ENCODE measurements at places on chromosomes 3 and 15. TPM values are rescaled to one million over a fixed set of nuclear protein-coding genes. Genes with fewer than 3 reads are reported as not detected.

Gene SST
- not detected for polyA plus RNA-seq

Gene FANCD2
- 10.9 TPM for polyA plus RNA-seq

Gene CFAP20DC
- 2.7 TPM for polyA plus RNA-seq

Gene PRSS50
- polyA plus RNA-seq, result not detected

Gene LRRC2
- polyA plus RNA-seq, result not detected

Gene GHSR
- not detected for polyA plus RNA-seq

Gene SLC6A1
- polyA plus RNA-seq, result not detected

Gene P2RY14
- 74.9 TPM for polyA plus RNA-seq

Gene TNFSF10
- polyA plus RNA-seq, result 36.0 TPM

Gene COL8A1
- not detected for polyA plus RNA-seq

Gene ANO10
- polyA plus RNA-seq, result 2.9 TPM
